ENCODE measurements at places on chromosomes 1 and 21. TPM values are rescaled to one million over a fixed set of nuclear protein-coding genes. Genes with fewer than 3 reads are reported as not detected.
A peak's percentile ranks its signal among the peaks of the same experiment; 100 is the strongest.

DNA sequence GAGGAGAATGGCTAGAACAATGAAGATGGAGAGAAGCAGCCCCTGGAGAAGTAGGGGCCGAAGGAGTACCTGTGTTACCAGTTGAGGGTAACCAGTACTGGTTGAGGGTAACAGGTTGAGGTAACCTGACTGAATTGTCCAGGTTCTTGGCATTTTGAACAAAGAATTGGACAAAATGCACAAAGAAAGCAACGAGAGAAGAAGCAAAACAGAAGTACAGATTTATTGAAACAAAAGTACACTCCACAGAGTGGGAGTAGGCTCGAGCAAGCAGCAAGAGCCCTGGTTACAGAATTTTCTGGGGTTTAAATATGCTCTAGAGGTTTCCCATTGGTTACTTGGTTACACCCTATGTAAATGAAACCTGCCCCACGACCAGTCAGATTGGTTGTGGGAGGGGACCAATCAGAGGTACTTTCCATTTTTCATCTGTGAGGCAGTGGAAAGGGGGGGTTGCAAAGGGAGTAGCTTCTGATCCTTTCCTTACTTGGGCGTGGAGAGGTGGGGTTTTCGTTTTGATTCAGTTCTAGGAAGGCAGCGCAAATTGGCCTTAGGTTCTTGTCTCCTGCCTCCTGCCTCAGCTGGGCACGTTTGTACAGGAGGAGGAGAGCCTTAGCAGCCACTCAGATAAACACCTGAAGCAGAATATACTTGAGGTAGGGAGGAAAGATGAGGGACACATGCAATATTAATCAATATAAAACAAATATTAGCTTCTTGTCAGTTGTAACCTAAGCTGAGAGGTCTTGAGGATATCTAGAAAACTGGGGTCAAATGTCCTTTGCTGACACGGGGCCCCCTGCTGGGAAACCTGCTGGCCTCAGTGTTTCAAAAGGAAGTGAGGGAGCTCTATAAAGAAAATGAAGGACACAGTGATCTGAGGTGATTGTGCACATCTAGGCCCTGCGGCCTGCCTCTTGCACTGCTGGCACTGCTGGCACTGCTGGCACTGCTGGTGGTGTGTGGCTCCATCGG lies 14.3 kb upstream of the LSM10 start:
- no peaks in the 10 kb centered on the region for H3K27me3 ChIP-seq
- no peaks in the 10 kb centered on the region for H3K36me3 ChIP-seq
- H3K4me1 ChIP-seq, result no peaks in the 10 kb centered on the region
- no peak overlapping the region for H3K27ac ChIP-seq
- DNase-seq, result peak; percentile 66

DNA sequence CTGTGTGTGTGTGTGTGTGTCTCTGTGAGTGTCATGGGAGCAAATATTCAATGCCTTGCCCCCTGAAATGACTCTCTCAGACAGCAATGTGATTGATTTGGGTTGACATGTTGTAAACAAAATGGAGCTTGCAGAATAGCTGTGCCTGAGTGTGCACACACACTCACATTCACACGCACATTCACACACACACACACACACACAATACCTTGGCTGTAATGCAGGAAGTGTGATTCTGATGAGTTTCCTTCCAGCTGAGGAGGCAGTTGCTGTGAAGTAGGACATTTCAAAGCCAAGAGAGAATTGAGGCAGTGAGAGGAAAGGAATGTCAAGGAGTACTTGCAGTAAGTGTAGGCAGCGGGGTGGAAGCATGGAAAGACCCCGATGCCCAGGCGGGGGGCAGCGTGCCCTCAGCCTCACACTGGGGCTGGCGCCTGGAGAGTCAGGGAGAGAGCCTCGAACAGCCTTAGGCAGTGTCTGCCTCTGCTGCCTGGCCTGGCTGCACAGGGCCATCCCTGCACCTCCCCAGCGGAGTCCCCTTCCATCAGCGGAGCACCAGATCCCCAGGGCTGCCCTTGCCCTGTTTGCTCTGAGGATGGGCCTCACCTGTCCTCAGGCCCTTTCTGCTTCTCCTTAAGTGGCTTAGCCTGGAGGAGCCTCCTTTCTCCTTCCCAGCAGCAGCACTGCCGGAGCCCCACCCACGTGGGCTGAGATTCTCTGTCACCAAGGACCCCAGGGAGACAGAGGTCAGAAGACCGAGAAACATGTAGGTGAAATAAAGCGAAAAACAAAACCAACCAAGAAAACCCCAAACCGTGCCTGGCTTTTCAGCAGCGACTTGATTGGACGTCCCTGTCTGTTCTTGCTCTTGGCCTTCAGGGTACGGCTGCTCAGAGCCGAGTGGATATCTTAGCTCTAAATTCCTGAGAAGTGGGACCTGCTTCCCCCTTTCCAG lies 9.2 kb downstream of the VASH2 start:
- no peaks in the 10 kb centered on the region for H3K27me3 ChIP-seq
- H3K27ac ChIP-seq, result no peak overlapping the region
- no peaks in the 10 kb centered on the region for H3K4me1 ChIP-seq
- DNase-seq, result no peak

DNA sequence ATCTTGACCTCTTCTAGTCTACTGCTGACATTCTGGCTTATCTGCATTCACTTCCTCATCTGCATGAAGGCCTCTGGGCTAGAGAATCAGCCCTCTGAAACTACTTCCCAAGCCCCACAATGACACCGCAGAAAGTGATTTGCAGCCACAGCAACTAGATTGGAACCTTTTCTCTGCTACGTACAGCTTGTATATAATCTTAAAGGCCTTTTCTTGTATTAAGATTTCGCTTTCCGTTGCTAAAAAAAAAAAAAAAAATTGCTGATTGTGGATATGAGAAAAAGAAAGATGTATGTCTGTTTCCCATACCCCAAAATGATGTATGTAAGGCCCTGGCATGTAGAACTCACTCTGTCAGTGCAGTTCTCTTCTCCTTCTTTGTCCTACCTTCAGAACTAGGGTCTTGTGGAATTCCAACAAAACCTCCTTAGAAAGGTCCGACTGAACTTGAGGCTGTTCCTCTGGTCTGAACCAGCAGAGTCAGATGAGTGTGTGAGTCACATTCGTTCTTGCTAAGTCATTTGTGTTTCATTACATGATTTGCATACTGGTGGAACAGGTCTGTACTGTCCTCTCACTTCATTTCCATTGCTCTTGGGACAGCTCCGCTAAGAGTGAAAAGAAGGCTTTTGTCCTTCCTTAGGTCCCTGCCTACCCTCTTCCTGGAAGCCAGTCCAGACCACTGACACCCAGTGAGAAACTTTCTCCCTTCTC lies 62.7 kb downstream of the PLPP3 start:
- H3K36me3 ChIP-seq, result peaks cover 19% of the 10 kb centered on the region
- no peak overlapping the region for H3K4me3 ChIP-seq
- no peak overlapping the region for H3K27ac ChIP-seq
- no peaks in the 10 kb centered on the region for H3K4me1 ChIP-seq

GRCh38 chr21:35529171-35529863 lies 480.2 kb upstream of the RUNX1 start:
- DNase-seq, result no peak
- H3K4me3 ChIP-seq, result no peak overlapping the region
- no peaks in the 10 kb centered on the region for H3K36me3 ChIP-seq
- peaks cover 12% of the 10 kb centered on the region for H3K4me1 ChIP-seq

Gene CELA2A
- total RNA-seq, result not detected

All from endodermal cell (in vitro differentiated cells).